ENCODE measurements at places on chromosomes 3 and 15.
A peak's percentile ranks its signal among the peaks of the same experiment; 100 is the strongest.

DNA sequence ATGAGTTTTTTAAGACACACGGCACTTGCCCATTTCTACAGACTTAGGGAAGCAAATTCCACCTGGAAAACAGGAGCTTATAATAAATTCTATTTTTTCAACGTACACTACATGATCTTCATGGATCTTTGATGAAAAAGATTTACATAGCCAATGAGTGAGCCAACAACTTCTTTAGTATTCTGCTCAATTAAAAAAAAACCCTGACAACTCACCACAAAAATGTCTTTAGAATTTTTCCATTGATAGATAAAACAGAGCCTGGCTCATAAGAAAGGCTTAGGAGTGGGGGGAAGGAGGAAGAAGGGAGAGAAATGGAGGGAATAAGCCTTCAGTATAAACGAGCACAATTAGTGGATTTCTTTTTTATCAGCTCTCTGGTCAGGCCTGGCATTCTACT lies 126.7 kb downstream of the ATP10A start:
- no peak for DNase-seq

- DNase-seq: no peak
Measured at GRCh38 chr15:25674913-25675312, 188.2 kb downstream of the ATP10A start.

GRCh38 chr3:11699083-11699427 lies 55.3 kb upstream of the VGLL4 start:
- no peak for DNase-seq

GRCh38 chr3:46135475-46135874 lies 72.6 kb downstream of the CCR1 start:
- DNase-seq: no peak

GRCh38 chr3:39114456-39114855 lies 7.0 kb downstream of the TTC21A start:
- no peak for DNase-seq

DNA sequence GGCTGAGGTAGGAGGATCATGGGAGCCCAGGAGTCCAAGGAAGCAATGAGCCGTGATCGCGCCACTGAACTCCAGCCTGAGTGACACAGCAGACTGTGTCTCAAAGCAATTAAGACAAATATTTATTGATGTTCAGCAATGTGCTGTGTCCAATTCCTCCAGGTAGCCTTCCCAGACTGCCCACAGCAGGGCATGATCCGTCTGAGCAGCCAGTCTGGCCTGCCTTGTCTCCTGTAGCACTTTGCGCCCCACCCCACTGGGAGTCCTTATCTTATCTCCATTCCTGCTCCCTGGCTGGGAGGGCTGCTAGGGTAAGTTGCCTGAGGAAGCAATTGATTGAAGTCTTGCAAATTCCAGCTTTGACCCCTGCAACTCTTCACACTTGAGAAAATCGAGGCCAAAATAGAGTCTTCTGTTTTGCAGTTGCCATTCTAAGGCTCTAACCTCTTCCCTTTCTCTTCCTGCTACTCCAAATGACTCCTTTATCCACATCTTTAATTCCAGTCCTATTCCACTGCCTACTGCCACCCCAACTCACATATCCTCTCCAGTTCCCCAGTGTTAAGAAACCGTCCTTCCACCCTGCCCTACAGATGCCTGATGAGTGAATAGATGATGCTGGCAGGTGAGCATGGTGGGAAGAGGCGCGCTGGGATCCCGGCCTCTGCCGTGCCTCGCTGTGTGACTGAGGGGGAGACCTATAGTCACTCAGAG lies 26.9 kb upstream of the LCTL start:
- no peak for DNase-seq

GRCh38 chr3:143084856-143085731 lies 34.5 kb upstream of the CHST2 start:
- DNase-seq: no peak

DNA sequence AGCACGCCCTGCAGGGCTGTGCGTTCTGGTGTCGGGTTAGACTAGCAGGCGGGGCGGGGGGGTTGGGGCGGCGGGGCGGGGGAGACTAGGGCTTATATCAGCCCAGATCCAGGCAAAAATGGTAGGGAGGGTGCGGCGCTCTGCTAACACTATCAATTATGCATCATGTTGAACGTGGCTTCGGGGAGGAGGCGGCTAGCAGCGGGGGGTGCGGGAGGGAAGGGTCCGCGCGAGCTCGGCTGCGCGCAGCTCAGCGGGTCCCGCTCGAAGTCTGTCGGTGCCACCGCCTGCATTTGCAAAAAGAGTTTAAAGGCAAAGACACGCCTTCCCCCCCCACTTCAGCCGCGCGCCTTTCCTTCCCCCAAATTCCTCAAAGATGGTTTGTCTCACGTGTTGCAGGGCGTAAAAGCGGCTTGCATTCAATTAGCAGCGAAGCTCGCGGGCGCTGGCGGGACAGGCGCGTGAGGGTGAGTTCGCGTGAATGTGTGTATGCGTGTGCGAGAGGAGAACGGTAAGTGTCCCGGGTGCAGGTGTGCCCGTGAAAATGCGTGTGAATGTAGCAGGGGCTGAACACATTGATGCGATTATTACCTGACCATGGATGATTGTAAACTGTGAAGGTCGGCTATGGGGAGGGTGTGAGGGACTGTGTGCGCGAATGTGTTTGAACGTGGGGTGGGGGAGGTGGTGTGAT lies at the start of gene ISLR2:
Gene ISLR2, plus strand, starts transcription at position 432 of the 694 bp plus-strand sequence. CDS start 2,169 bp downstream, outside the sequence.
- no peak for DNase-seq

DNA sequence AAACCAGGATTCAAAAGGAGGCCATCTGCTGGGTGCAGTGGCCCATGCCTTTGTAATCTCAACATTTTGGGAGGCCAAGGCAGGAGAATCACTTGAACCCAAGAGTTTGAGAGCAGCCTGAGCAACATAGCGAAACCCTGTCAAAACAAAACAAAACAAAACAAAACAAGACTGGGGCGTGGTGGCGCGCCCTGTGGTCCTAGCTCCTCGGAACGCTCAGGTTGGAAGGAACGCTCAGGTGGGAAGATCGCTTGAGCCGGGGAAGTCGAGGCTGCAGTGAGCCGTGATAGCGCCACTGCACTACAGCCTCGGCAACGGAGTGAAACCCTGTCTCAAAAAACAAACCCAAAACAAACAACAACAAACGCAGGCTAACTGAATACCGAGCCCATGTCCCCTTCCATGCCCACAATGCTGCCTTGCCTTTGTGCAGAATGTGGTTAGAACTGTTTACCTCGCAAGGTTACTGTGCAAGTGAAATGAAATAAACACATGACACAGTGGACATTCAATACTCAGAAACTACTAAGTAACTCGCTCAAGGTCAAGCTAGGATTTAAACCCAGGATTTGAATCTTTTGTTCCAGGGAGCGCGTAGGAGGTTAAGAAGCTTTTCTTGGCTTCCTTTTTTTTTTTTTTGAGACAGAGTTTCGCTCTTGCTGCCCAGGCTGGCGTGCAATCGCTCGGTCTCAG lies 766 bp upstream of the EMC4 start:
- DNase-seq: no peak

- no peak for DNase-seq
Measured at GRCh38 chr3:187987187-187987586, 166.8 kb upstream of the LPP start.

- no peak for DNase-seq
Measured at GRCh38 chr3:64411101-64411500, 185.8 kb upstream of the PRICKLE2 start.

GRCh38 chr3:197791892-197792647 lies 1.0 kb downstream of the LRCH3 start:
- DNase-seq: peak; percentile 11

DNA sequence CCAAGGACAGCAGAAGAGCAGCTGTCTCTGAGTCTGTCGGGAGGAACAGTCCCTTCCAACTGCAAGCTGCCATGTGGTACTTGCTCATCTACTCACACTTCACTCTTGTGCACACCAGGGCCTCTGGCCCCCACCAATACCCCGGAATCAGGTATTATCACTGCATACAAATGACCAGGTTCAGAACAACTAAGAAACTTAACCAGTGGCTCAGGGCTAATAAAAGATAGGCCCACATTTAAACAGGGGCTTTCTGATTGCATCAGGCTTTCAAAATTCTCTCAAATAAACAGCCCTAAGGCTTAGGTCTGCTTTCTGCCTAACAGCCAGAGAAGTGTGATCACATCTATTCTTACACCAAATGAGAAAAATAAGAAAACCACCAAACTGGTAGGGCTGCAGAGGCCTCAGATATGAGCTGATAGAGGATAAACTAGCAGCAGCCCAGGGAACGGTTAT lies 20.7 kb downstream of the CCDC12 start:
- peak; percentile 66 for DNase-seq
